ENCODE measurements at places on chromosomes 3 and 15. TPM values are rescaled to one million over a fixed set of nuclear protein-coding genes. Genes with fewer than 3 reads are reported as not detected.
A peak's percentile ranks its signal among the peaks of the same experiment; 100 is the strongest.

DNA sequence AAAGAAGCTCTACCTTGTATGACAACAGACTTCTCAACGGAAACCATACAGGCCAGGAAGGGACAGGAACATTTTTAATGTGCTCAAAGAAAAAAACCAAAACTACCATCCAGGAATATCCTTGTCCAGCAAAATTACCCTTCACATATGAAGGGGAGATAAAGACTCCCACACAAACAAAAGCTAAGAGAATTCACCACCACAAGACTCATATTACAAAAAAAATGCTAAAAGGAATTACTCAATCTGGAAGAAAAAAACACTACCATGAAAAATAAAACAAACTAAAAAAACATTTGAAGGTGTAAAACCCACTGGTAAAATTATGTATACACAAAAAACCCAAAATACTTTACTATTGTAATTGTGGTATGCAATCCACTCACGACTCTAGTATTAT is 57.2 kb downstream of the DLG1 start:
- no peak for DNase-seq

DNA sequence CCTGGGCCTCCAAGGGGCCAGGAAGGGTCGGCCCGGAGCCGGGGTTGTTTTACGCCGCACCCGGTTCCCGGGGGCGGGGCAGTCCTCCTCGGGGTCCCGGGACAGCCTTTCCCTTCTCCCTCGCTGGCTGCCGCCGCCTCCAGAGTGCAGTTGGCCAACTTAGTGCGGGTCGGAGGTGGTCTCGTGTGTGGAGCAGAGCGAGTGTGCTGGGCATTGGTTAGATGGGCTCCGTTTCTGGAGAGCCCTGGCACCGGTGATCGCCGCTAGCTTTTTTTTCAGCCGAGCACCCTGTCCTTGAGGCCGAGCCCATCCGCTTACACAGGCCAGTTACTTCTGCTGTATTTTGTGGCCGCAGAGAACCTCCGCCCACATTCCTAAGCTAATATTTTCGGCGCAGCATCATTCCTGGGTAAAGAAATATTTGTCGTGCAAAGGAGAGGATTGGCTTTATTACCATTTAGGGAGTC is 585 bp downstream of the KIF23 start:
- DNase-seq: peak; percentile 85

GRCh38 chr15:101542306-101543025 is 53.0 kb upstream of the PCSK6 start:
- DNase-seq: no peak

DNA sequence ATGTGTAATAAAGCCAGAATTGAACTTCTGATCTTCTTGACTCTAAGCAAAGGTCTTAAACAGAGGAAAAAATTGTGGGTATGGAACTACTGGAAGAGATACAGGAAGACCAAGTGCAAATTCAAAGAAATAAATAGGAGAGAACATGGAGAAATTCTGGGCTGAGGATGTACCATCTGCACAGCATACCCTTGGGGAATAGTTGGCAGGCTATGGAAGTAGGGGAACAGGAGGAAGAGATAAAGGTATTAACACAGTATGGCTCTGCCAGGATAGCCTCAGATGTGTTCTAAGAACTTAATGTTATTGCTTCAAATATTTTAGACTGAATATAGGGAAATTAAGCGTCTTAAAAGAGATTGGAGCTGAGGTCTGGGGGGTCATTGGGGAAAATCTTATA is 485.4 kb downstream of the CNTN3 start:
- DNase-seq: no peak

The NGLY1 gene
- 40.8 TPM for total RNA-seq

DNA sequence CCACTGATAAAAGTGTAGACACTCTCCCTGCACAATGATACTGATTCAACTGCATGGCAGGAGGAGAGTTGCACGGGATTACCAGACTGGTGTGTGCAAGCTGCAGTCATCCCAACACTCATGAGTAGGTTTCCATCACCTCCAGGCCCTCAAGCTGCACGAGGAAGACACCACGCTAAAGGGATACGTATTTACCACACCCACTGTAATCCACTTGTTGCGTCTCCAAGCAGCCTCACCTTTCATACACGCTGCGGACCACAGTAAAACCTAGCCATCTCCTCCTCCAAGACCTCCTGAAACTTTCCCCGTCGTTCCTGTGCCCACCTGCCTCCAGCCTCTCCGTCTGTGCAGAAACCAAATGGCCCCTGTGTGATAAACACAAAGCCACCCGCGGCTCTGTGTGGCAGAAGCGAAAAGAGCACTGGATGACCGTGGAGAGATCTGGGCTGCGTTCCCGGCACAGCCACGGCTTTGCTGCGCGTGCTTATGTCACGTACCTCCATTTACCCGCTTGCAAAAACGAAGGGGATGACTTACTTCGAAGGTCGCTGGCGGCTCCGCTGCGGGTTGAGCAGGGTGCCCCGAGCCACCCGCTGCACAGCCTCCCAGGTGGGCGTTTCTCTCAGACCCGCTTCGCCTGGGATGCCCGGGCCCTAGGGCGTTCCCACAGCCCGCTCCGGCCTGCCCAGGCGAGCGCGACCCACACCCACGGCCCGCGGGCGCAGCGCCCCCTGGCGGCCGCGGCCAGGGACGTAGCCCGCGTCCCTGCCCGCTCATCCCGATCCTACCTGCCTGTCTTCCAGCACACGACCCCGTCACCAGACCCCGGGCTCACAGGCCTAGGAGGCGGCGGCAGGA is 643 bp downstream of the ABCC5 start:
- peak; percentile 77 for DNase-seq

DNA sequence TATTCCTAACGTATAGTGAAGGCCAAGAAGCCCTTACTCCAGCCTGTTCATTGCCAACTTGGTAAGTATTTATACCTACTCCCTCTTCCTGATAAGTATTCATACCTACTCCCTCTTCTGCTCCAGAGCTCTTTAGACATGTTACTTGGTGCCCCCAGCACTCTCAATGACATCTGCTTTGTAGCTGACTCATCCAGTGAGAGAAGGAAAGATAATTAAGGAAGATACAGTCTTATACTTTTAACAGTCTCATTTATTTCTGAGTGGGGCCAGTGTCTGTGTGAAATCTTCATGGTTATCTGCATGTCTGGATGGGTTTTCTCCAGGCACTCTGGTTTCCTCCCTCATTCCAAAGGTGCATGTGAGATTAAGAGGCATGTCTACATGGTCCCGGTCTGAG is 698.7 kb downstream of the FHIT start:
- no peak for DNase-seq

- DNase-seq: no peak
Observed at GRCh38 chr3:24505691-24506550, 11.3 kb upstream of the THRB start.

The GOLGA8N gene
- total RNA-seq: 0.23 TPM

The IL17RC gene
- total RNA-seq: 9.5 TPM

The ZNF710 gene
- total RNA-seq: 4.5 TPM

Measured in Daoy (cell line).